Temporal lobe (tissue), 4 donors: ENCODE measurements at places on chromosomes 2 and 18. TPM values are rescaled to one million over a fixed set of nuclear protein-coding genes. Genes with fewer than 3 reads are reported as not detected.

The CLEC4F gene
- not detected for total RNA-seq

The EVA1A gene
- total RNA-seq = 0.98 TPM

The GNLY gene
- total RNA-seq = not detected

The RNF125 gene
- 1.7 TPM for total RNA-seq

The ERFE gene
- total RNA-seq = 0.74 TPM

The CYP26B1 gene
- 3.7 TPM for total RNA-seq

The KLHL14 gene
- total RNA-seq = 39.6 TPM

The SANBR gene
- 45.2 TPM for total RNA-seq

The LMAN1 gene
- 41.1 TPM for total RNA-seq

The GPR45 gene
- 1.7 TPM for total RNA-seq
